Esophagus muscularis mucosa (tissue), 4 donors: ENCODE measurements at places on chromosomes 11 and 22. TPM values are rescaled to one million over a fixed set of nuclear protein-coding genes. Genes with fewer than 3 reads are reported as not detected.

Gene GRIK4
- 0.17 TPM for total RNA-seq

GRCh38 chr11:2328021-2328420 is 26.2 kb downstream of the TSPAN32 start:
- no peak overlapping the region for H3K4me3 ChIP-seq
- H3K27me3 ChIP-seq = no peaks in the 10 kb centered on the region
- H3K4me1 ChIP-seq = peaks cover 10% of the 10 kb centered on the region
- H3K36me3 ChIP-seq = no peaks in the 10 kb centered on the region
- no peak overlapping the region for H3K27ac ChIP-seq

DNA sequence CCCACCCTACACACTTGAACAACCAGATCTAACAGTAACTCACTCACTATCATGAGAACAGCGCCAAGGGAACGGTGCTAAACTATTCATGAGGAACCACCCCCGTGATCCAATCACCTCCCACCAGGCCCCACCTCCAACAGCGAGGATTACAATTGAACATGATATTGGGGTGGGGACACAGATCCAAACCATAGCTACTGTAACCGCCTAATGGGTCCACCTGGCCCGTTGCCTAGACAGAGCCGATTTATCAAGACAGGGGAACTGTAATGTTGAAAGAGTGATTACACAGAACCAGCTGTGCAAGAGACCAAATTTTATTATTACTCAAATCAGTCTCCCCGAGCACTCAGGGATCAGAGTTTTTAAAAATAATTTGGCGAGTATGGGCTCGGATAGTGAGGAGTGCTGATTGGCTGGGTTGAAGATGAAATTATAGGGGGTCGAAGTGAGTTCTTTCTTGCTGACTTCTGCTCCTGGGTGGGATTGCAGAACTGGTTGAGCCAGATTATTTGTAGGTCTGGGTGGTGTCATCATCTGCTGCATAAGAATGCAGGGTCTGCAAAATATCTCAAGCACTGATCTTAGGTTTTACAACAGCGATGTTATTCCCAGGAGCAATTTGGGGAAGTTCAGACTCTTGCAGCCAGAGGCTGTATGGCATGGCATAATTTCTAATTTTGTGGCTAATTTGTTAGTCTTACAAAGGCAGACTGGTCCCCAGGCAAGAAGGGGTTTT is 17.9 kb upstream of the ZC3H12C start:
- no peak overlapping the region for H3K27ac ChIP-seq
- no peaks in the 10 kb centered on the region for H3K4me1 ChIP-seq
- H3K36me3 ChIP-seq = no peaks in the 10 kb centered on the region
- no peak for DNase-seq

- DNase-seq = no peak
- H3K36me3 ChIP-seq = peaks cover 7% of the 10 kb centered on the region
- H3K27me3 ChIP-seq = no peaks in the 10 kb centered on the region
- no peak overlapping the region for H3K4me3 ChIP-seq
- H3K27ac ChIP-seq = no peak overlapping the region
- peaks cover 95% of the 10 kb centered on the region for H3K4me1 ChIP-seq
These were observed 6.4 kb downstream of the TP53I11 start for GRCh38 chr11:44944181-44944852.

GRCh38 chr11:119483881-119484371 is 61.0 kb upstream of the THY1 start:
- DNase-seq = no peak
- H3K4me1 ChIP-seq = peaks cover 3% of the 10 kb centered on the region
- no peaks in the 10 kb centered on the region for H3K27me3 ChIP-seq
- no peaks in the 10 kb centered on the region for H3K36me3 ChIP-seq

GRCh38 chr11:64661614-64662013 is 61.4 kb downstream of the NRXN2 start:
- H3K36me3 ChIP-seq = no peaks in the 10 kb centered on the region
- no peaks in the 10 kb centered on the region for H3K4me1 ChIP-seq
- DNase-seq = no peak
- no peak overlapping the region for H3K27ac ChIP-seq
